ENCODE measurements at places on chromosomes 7 and 10. TPM values are rescaled to one million over a fixed set of nuclear protein-coding genes. Genes with fewer than 3 reads are reported as not detected.

The ATOH7 gene
- polyA plus RNA-seq = not detected

The FFAR4 gene
- not detected for polyA plus RNA-seq

The MNX1 gene
- polyA plus RNA-seq = not detected

The DLG5 gene
- 37.7 TPM for polyA plus RNA-seq

The CNNM1 gene
- 0.05 TPM for polyA plus RNA-seq

The PNLIP gene
- polyA plus RNA-seq = not detected

The PIP gene
- not detected for polyA plus RNA-seq

The ZNF518A gene
- polyA plus RNA-seq = 13.0 TPM

The NSUN5 gene
- polyA plus RNA-seq = 20.6 TPM

The RHOBTB1 gene
- polyA plus RNA-seq = 34.4 TPM

The EGR2 gene
- polyA plus RNA-seq = 2.4 TPM

The PTPRE gene
- polyA plus RNA-seq = 3.9 TPM

The ECHDC3 gene
- 10.0 TPM for polyA plus RNA-seq

The CNPY1 gene
- not detected for polyA plus RNA-seq

The FZD1 gene
- polyA plus RNA-seq = 15.0 TPM

The PDE1C gene
- 3.8 TPM for polyA plus RNA-seq

The AFAP1L2 gene
- 32.3 TPM for polyA plus RNA-seq

The PILRA gene
- polyA plus RNA-seq = 2.6 TPM

The PDK4 gene
- polyA plus RNA-seq = not detected

The ACSM6 gene
- polyA plus RNA-seq = not detected

The GPER1 gene
- 7.5 TPM for polyA plus RNA-seq

The BAIAP2L1 gene
- 9.6 TPM for polyA plus RNA-seq

The SPACDR gene
- polyA plus RNA-seq = 1.6 TPM

The RBP4 gene
- 3.0 TPM for polyA plus RNA-seq

The ODAD2 gene
- polyA plus RNA-seq = 1.3 TPM

Measured in muscle of arm (tissue), 14 donors.